ENCODE measurements at places on chromosomes 5 and 9.

DNA sequence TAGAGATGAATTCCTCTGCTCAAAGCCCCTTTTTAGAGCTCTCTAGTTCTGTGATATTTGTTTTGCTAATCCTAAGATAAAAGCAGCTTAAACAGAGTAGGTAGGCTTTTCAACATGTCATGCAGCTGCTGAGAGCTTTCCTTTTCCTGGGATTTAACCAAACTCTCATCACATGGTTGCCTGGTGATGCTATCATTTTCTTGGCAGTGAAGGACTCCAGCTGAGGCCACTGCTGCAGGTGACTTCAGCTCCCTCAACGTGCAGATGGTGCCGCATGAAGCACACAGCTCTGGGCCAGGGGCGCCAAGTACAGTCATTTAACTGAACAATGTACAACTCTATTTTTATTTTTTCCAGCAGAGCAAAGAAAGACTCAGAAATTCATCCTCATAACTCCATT lies 42.2 kb downstream of the SECISBP2 start:
- no peak for DNase-seq

GRCh38 chr5:75374394-75374814 lies 37.4 kb downstream of the HMGCR start:
- no peak for DNase-seq

DNA sequence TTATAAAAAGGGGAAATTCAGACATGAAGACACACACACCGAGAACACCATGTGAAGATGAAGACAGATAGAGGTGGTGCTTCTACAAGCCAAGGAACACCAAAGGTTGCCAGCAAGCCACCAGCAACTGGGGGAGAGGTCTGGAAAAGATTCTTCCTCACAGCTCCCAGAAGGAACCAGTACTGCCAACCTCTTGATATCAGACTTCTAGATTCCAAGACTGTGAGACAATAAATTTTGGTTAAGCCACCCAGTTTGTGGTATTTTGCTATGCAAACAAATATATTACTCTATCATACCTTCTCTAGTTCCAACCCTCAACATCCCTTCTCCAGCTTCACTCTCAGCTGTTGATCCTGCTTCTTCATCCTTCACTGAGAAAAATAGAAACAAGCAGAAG lies 451.1 kb downstream of the EBF1 start:
- DNase-seq, result no peak

GRCh38 chr5:159522841-159523240 lies 192.6 kb upstream of the IL12B start:
- DNase-seq, result no peak

- no peak for DNase-seq
Observed at GRCh38 chr9:94159069-94159939, 75.0 kb downstream of the PTPDC1 start.

DNA sequence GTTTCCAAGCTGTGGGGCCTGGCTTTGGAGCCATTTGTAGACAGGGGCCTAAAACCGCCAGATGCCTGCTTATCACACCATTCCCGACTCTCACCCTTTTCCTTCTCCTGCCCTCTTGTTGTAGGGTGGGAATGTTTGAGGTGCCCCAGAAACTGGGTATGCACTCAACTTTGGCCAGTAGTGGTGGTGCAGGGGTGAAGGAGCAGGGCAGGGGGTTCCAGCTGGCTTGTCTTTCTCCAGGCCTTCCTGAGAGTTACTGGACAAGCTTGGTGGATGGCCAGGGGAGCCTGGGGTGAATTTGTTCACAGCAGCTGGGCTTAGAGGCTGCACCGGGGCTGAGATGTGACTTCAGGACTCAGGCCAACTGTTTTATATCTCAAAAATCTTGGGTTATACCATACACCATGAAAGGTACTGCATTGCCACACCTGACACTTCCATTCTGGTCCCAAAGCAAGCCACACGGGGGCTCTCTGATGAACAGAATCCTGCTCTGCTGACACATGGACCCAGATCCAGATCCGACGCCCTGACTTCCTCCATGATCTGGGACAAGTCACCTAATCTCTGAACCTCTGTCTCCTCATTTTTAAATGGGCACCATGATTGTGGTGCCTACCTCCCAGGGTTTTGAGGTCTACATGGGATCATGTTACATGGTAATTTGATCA lies 62.1 kb downstream of the DAB2IP start:
- DNase-seq, result no peak

DNA sequence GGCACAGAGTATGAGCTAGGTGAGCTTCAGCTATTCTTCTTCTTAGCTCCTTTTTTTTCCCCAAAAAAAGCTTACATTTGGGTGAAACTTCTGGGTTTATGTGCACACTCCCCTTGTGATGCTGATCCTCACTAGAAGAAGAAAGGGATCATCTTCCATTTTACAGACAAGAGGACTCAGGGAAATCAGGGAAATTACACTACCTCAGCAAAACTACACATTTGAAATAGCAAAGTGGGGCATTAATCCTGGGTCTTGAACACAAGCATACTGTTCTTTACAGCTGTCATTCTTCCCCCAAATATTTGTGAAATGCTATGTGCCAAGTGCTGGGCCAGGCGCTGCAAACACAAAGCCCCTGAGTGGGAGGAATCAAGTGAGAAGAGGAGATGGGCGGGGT lies 68.6 kb upstream of the NFIL3 start:
- DNase-seq, result no peak

DNA sequence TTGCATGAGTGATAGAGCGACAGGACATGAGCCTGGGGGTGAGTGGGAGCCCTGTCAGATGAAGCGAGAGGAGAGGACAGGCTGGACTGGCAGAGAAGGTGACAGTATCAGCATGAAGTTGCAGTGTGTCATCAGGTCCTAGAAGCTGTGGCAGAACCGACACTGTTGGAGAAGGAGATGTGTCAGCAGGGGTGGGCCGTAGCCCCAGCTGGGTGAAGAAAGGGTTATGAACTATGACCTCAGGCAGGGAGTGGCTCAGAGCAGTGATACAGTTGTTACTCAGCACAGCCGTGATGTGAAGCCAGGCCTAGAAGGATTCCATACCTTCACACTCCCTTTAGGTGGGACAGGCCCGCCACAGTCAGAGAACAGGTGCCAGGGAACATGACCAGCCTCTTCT lies 7.6 kb downstream of the PCYOX1L start:
- no peak for DNase-seq

DNA sequence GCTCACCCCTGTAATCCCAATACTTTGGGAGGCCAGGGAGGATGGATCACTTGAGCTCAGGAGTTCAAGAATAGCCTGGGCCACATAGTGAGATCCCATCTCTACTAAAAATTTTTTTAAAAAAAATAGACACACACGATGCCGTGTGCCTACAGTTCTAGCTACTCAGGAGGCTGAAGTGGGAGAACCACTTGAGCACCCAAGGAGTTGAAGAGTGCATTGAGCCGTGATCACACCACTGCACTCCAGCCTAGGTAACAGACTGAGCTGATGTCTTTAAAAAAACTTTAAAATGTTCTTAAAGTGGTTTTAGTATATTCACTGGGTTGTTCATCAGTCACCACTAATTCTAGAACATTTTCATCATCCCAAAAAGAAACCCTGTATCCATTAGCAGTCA lies 51.9 kb upstream of the RNF38 start:
- DNase-seq, result no peak

DNA sequence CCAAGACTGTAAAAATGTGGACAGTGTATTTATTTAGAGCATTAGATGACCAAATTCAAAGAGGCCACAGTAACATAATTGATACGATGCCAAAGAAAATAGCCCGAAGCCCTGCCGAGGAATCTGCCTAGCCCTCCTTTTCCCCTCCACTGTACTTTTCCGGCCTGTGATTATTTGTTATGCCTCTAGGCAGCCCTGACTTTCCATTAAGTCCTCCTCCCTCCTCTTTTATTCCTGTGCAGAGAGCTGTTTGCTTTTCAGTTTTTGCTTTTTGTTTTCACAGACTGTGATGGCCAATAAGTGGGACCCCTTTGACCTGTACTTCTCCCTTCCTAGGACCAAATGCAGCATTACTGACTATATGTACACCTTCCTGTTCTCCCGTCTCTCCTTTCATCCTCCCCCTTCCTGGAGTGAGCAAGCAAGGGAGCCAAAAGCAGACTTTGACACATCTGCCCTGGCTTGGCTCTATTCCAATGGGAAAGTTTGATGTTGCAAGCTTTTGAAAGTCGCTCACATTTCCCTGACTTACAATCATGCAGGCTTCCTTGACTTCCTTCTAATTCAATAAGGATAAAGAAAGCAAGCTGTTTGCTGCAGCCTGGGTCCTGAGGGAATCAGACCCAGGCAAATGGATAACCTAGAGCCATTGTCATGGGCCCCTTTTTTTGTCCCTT lies 76.1 kb downstream of the NREP start:
- DNase-seq, result peak; percentile 98

- peak; percentile 83 for DNase-seq
Observed at GRCh38 chr9:95822583-95823431, 52.7 kb upstream of the ERCC6L2 start.

DNA sequence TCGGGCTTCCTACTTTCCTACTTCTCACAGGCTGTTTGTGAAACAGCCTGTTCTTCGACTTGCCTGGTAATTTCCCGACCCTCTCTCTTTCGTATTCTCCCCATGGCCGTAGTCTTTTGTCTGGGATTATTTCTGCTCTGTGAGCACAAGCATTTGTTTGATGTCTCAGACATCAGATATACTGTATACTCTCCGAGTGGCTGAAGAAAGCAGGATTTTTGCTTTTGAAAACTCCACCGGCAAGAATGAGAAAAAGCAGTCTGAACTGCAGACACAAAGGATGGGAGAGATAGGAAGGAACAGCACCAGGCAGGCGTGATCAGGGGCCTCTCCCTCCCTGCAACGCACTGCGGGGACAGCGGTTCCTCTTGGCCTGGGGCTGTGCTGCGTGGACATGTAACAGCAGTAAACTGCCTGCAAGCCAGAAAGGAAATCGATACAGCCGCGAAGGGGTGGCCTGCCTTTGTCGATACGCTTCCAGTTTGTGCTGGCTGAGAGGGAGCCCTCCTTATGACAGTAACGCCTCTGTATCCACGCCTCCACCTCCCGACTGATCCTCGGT lies 313.9 kb upstream of the TLE4 start:
- no peak for DNase-seq

DNA sequence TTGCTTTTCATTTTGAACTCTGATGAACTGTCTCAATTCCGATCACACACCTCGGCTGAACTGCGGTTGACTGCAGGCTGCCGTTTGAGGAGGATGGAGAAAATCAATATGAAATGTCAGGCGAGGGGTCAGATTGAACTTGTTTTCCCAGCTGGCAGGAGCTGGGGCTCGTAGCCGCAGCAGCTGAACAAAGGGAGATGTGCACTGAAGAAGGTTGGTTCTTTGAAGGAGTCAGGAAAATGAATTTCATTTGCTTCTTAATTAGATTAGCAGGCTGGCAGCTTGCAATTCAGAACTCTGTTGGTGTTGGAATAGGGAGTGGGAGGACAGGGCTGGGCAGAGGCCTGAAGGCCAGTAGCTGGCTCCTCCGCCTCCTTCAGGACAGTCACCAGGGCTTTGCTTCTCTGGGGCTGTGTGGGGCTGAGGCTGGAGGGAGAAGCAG lies 117.4 kb upstream of the GPR151 start:
- DNase-seq, result no peak

- peak; percentile 74 for DNase-seq
Observed at GRCh38 chr5:36600917-36601527, 5.4 kb upstream of the SLC1A3 start.

DNA sequence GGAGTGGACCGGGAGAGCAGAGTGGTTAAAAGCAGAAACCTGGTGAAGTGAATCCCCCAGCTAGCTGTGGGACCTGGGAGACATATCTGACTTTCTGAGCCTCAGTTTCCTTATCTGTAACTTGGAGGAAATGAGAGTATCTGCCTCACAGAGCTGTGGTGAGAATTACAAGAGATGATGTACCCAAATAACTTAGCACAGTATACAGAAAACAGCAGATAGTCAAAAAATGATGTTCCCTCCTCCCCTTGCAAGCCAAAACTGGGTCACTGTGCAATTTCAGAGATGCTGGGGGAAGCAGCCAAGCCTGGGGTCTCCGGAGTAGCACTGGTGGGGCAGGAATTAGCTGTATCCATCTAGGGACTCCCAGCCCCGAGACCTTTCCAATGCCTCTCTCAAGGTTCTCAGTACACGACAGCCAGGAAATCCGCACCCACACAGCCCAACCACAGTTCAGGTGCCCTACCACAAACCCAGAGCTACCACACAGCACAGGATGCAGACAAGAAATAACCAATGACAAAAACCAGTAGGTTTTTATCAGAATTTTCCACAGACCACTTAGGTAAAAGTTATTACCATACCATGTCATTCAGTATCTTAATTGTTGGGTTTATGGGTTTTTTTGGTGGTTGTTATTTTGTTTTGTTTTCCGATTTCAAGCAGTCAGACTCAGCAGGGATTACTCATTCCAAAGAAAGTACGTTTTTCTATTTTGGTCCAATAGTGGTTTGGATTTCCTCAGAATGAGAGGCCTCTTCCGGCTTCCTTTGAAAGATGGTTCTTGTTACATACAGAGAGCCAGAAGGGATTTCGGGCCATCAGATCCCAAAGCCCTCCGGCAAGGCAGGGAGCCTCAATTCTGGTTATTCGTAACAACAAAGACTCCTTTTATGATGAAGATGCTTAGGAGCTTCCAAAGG lies 4.9 kb upstream of the HRH2 start:
- no peak for DNase-seq

DNA sequence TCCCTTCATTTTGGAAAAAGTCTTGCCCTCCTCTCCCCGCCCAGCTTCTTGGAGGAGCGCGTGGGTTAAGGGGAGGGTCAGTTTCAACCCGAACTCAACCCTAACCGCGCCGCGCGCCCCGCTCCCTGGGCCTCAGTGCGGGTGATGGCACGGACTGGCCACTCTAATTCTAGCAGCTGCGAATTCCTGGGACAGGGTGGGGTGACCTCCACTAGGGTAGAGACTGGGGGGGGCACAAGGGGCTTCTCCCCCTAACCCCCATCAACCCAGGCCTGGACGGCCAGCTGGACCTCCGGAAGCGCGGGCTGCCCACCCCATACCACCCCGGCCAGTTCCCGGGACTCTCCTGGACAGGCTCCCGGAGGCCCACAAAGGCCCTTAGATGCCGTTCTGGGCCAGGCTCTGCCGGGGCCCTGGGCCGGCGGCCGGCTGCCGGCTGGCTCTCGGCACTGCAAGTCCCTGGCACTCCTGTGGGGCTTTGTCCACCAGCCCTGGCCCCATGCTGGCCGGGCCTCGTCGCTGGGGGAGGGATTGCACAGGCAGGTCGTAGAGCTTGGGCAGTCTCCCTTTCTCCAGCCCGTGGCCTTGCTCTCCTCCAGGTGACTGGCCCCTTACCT lies 7.2 kb upstream of the PSD2 start:
- no peak for DNase-seq

GRCh38 chr5:36694351-36694750 lies 87.9 kb downstream of the SLC1A3 start:
- no peak for DNase-seq

DNA sequence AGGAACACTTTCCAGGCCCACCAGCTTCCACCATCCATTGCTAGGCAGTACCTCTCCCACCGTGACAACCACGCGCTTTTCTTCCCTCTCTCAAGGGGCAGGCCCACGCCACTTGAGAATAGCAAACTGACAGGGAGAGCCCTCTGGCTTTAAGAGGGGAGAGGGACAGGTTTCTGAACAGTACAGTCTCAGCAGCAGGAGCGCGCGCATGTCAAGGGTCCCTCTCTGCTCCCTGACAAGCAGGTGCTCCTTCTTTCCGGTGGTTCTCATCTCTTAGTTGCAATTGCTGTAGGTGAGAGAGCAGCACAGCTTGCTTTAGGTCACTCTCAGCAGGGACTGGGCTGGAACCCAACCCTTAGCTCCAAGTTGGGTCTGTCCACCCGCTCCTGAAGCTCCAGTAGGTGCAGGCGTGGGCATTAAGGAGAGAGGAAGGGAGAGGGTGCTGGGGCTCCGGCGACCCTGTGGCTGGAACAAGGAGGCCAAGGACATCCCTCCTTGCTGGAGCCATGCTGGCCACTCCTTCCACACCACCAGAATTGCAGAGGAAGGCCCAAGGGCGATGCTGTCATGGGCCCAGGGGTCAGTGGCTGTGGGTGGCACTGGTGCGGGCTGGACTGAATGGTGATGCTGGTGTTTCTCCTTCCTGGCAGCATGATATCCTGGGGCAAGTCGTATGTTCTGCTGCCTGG lies 9.0 kb upstream of the PHF2 start:
- no peak for DNase-seq
